ENCODE measurements at places on chromosomes 6 and 20.

GRCh38 chr20:49260218-49260617 lies 17.6 kb downstream of the ZNFX1 start:
- no peak for DNase-seq

DNA sequence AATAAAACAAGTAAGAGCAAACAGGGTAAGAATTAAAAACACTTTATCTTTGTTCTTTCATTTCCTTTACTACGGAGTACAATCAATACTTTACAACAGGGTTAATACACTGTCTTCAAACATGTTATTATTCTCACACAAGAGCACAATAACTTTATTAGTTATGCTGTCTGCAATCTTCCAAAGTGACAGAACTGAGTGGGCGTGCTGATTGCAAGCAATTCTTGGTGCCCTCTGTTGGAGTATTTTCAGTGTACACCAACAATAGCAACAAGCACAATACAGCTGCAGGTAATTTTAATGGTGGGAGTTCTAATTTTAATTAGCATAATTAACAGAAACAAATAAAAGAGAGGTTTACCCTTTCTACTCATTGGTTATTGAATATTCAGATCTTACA lies 33.9 kb upstream of the PTPRK start:
- no peak for DNase-seq

DNA sequence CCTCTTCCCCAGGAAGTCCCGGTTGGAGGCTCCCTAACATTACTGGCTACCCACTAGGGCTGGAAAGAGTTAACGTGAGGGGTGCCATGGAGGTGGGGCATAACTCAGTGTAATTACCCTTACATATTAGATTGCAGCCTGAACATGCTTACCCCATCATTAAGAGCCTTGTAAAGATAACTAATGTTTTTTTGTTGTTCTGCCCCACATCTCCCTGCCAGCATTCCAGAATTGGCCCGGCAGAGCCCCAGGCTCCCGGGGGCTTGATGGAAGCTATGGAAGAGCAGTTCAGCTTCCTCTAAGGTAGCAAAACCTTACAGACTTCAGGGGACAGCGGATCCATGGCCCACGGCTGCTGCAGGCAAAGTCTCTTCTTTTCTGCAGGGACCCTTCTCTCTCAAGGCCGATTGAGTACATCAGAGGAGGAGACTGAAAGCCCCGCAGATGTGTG lies 166.1 kb upstream of the FOXQ1 start:
- no peak for DNase-seq

GRCh38 chr20:9441948-9442347 lies 72.4 kb upstream of the LAMP5 start:
- no peak for DNase-seq

DNA sequence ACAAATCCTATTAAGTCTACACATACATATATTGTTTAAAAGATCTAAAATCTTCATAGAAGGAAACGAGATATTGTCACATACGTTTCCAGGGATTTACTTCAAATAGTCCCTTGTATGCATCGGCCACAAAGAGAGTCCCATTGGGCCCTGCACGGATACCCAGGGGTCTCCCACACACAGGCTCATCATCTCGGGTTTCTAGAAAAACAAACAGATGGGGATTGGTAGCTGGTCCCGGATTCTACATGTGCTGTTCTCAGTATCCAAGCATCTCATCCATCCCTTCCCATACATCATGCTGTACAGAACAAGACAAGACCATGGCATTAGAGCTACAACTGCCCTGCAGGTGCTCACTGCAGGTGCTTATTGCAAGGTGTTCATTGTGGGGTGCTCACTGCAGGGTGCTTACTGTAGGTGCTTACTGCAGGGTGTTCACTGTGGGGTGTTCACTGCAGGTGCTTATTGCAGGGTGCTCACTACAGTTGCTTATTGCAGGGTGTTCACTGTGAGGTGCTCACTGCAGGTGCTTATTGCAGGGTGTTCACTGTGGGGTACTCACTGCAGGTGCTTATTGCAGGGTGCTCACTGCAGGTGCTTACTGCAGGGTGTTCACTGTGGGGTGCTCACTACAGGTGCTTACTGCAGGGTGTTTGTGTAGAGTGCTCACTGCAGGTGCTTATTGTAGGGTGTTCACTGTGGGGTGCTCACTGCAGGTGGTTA lies 21.0 kb downstream of the APMAP start:
- no peak for DNase-seq

DNA sequence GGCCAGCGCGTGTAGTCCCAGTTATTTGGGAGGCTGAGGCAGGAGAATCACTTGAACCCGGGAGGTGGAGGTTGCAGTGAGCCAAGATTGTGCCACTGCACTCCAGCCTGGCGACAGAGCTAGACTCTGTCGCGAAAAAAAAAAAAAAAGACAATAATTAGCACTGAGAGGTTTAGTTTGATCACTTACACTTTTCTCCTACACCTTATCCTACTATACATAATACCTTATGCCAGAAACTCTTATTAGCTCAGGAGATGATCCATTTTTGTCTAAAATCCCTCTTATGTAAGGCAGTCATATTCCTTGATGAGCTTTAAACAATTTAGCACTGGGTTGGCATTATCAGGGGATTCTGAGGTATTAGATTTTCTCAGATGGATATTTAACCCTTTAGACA lies 3.6 kb upstream of the MTFR2 start:
- DNase-seq = no peak

GRCh38 chr6:37182736-37183590 lies 13.0 kb downstream of the PIM1 start:
- DNase-seq = no peak

- no peak for DNase-seq
Observed at GRCh38 chr6:116201538-116201937, 52.3 kb downstream of the TSPYL4 start.

- no peak for DNase-seq
Observed at GRCh38 chr20:36110994-36111393, 43.5 kb upstream of the EPB41L1 start.

- no peak for DNase-seq
Observed at GRCh38 chr20:62159839-62160238, 16.3 kb downstream of the SS18L1 start.

DNA sequence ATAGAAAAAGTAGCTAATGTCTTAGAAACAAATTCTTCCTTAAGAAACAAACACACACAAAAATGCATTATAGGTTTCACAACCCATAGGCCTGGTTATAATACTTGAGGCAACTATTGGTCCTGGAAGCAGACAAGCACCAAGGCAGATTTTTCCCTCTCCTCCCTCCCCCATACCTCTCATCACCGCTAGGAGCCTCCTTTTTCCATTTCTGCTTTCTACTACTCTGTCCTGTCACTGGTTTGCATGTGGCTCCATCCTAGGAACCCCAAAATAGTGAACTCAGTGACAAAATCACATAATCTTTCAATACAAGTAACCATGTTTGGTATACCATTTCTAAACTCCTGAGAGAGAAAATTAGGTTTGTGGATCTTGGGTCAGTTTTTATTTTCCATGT lies 66.1 kb downstream of the HMGCLL1 start:
- DNase-seq = no peak

GRCh38 chr6:21824431-21825177 lies 231.1 kb downstream of the SOX4 start:
- DNase-seq = no peak

- no peak for DNase-seq
Observed at GRCh38 chr20:40110311-40110831, 578.7 kb downstream of the MAFB start.

GRCh38 chr6:85662251-85662650 lies 19.6 kb upstream of the SYNCRIP start:
- DNase-seq = no peak

- DNase-seq = no peak
Observed at GRCh38 chr6:31908791-31909190, 6.9 kb upstream of the ZBTB12 start.

DNA sequence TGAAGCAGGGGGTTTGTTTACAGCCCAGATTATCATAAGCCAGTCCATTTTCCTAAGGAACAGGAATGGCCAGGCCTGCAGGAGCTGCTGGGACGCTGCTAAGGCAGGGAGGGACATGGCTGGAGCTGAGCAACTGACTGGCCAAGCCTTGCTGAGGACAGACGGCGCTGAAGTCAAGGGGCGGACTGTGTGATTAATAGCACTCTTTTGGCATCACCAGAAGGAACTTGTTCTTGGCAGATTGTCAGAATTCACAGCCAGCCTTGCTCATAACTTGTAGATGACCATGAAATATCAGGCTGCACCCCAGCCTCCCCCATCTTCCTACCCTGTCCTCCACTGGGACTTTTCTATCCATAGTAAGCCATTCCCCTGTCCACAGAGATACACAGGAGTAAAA lies 218.8 kb upstream of the RNF24 start:
- DNase-seq = peak; percentile 88

DNA sequence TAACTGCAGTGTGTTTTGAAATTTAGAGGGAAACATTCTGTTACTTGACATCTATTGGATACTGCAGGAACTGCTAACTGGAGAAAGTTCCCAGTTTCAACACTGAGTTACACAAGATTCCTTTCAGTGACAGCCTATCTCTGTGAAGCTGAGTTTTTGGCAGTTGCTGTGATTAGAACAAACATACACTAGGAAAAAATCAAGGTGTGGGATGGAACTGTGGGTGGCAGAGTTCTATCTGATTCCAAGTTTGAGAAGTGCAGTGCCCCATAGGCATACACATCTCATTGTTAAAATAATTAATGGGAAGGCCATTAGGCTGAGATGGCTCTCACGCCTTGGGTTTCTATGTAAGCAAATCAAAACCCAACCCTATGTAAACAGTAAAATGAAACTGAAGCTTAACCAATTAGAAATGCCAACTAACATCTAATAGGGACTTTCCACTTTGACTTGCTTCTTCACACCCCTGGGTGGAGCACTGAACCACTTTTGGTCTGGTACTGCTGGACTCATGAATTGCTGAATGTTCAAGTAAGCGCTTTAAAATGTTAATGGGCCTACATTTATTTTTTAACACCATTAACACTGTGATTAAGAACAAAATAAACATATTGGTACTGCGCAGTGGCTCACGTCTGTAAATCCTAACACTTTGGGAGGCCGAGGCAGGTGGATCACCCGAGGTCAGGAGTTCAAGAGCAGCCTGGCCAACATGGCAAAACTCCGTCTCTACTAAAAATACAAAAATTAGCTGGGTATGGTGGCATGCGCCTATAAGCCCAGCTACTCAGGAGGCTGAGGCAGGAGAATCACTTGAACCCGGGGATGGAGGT lies 55.2 kb upstream of the TBC1D7 start:
- DNase-seq = no peak

DNA sequence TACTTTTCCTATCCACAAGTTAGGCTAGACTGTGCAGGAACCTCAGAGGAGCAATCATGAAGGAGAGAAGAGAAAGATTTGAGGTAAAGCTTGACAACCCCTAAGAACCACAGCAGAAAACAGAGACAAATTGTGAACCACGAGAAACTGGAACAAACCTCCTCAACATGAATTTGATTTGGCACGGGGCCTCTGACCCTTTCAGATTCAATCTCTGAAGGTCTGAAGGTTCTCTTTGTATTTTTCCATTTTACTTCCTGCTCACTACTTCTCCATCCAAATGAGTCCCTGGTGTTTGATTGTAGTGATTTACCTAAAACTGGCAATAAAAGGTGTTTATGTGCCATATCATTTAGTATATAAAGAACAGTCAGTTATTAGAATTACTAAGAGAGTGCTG lies 126.1 kb upstream of the STXBP5 start:
- DNase-seq = no peak

- no peak for DNase-seq
Observed at GRCh38 chr20:51752343-51752951, 15.7 kb downstream of the ATP9A start.

DNA sequence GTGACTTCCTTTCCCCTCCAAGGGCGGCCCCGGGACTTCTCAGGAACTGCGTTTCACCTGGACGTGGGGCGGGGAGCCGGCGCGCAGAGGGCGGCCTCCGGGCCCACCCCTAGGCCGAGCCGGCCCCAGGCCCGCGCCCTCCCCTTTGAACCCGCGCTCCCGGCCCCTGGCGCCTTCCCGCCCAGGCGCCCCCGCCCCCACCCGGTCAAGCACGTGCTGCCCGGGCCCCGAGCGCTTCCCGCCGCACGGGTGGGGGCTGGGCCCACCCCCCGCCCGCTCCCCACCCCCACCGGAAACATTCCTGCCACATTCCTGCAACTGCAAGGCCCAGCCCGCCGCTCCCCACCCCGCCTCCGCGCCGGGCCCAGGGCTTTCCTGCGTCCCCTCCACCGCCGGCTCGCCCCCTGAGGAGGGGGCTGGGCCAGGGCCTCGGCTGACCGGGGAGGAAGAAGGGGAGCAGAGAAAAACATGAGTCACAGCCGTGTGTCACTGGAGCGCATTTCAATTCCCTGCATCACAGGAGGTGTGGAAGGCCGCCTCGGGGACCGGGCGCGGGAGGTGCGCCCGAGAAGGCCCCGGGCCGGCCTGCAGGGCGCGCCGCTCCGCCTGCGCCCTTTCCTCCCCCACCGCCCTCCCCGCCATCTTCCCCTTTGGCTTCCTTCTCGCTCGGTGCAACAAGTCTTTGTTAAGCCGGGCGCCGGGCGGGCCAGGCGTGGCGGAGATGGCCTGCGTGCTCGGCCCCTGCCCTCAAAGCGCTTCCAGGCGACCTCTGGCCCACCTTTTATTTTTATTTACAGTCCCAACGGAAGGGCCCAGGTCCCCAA lies 1.2 kb upstream of the HMGA1 start:
- peak; percentile 83 for DNase-seq

DNA sequence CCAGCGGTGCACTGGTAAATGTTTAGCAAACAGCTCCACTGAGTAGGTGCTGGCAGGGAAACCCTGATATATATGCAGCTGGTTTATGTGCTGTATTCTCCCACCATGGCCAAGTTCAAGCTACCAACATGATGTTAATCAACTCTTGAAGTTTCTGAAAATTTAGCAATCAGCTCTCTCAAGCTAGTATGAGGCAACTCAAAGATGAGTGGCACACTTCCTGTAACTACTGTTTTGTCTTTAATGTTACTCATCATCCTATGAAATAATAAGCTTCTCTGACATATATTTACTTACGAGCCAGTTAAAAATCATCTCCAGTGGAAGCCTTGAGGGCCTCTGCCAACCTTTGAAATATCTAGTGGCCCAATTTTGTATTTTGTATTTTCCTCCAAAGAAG lies 54.7 kb downstream of the TRMT6 start:
- DNase-seq = no peak

DNA sequence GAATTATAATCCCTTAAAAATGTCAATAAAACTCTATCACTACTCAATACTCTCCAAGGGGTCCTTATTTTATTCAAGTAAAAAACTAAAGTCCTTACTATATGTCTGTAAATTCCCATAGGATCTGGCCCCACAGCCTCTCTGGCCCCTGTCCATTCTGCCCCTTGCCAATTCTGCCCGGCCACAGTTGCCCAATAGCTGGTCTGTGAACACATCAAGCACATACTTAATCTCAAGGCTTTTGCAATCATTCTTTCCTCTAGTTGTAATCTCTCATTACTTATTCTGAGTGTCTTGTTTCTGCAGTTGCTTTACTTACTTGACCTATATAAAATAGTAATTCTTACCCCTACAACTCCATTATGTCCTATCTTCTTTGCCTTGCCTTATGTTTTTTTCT lies 22.5 kb upstream of the GFRAL start:
- no peak for DNase-seq

DNA sequence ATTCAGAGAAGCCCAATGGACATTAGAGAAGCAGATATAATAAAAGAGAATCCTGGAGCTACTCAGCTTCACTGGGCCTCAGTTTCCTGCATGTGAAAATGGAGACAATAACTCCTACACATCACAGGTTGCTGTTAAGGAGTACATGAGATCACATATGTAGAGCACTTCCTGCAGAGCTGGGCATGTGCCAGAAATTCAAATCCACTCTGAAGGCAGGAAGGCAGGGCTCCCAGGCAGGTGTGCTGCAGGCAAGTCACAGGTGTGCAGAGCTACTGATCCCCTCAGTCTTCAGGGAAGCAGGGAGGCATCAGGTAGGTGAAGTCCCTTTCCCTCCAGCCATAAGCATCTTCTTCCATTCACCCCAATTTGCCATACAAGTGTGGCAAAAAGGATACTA lies 48.0 kb downstream of the DST start:
- DNase-seq = no peak
